Foreskin keratinocyte (primary cell): ENCODE measurements at places on chromosomes 3 and 15. TPM values are rescaled to one million over a fixed set of nuclear protein-coding genes. Genes with fewer than 3 reads are reported as not detected.

Gene LMAN1L
- total RNA-seq, result not detected in 2 replicates

Gene CHDH
- 0.03 and 0.07 TPM in 2 replicates for total RNA-seq

Gene GPR62
- total RNA-seq, result not detected in 2 replicates

Gene RGMA
- total RNA-seq, result 1.4 and 1.8 TPM in 2 replicates

Gene MAPK6
- 76.6 and 78.2 TPM in 2 replicates for total RNA-seq

Gene GOLGA8S
- total RNA-seq, result 0.04 TPM in 1 of 2 replicates, not detected in the other

Gene PGBD4
- 0.88 and 0.95 TPM in 2 replicates for total RNA-seq

Gene OSTN
- total RNA-seq, result not detected in 2 replicates
